ENCODE measurements at places on chromosomes 2 and 18. TPM values are rescaled to one million over a fixed set of nuclear protein-coding genes. Genes with fewer than 3 reads are reported as not detected.

The CXCR1 gene
- 0.12 TPM for total RNA-seq

The CCL20 gene
- not detected for total RNA-seq

The NGEF gene
- not detected for total RNA-seq

The FAP gene
- total RNA-seq = not detected

- H3K4me3 ChIP-seq = no peak overlapping the region
- H3K4me1 ChIP-seq = peaks cover 30% of the 10 kb centered on the region
- no peaks in the 10 kb centered on the region for H3K27me3 ChIP-seq
- peak; percentile 77 for DNase-seq
- peak overlapping the region; percentile 69 for H3K27ac ChIP-seq
Measured at GRCh38 chr2:216015722-216016464, 2.5 kb upstream of the MREG start.

The REG3A gene
- total RNA-seq = not detected

GRCh38 chr2:32614084-32614483 is 13.8 kb upstream of the TTC27 start:
- no peak overlapping the region for H3K27ac ChIP-seq
- H3K4me1 ChIP-seq = no peaks in the 10 kb centered on the region
- H3K27me3 ChIP-seq = no peaks in the 10 kb centered on the region
- H3K36me3 ChIP-seq = peaks cover 52% of the 10 kb centered on the region
- H3K4me3 ChIP-seq = no peak overlapping the region

DNA sequence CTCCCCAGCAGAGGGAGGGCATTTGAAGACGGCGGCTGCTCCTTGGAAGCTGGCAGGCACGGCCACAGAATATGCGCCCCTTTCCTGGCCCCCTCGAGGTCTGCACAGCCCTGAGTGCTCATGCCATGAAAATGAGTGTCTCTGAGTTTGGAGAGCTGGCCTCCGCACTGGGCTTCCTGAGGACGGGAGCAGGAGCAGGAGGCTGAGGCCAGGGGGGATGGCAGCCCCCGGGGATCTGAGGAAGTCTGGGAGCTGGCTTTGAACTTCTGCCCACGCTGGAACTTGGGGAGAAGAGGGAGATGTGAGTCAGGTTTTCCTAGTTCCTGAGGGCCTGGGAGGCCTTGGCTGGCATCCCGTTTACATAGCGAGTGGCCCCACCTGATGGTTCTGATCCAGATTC is 47.0 kb downstream of the RRM2 start:
- H3K4me3 ChIP-seq = no peak overlapping the region
- no peak overlapping the region for H3K27ac ChIP-seq
- DNase-seq = no peak
- H3K4me1 ChIP-seq = no peaks in the 10 kb centered on the region
- no peaks in the 10 kb centered on the region for H3K27me3 ChIP-seq
- no peaks in the 10 kb centered on the region for H3K36me3 ChIP-seq

GRCh38 chr2:100610381-100610831 is 47.6 kb downstream of the PDCL3 start:
- no peak overlapping the region for H3K4me3 ChIP-seq
- DNase-seq = peak; percentile 44
- no peaks in the 10 kb centered on the region for H3K4me1 ChIP-seq

The TXNDC2 gene
- total RNA-seq = 0.73 TPM

The SCYGR6 gene
- total RNA-seq = not detected

The PTPRN gene
- total RNA-seq = not detected

The DPYSL5 gene
- total RNA-seq = not detected

GRCh38 chr2:49924044-49924817 is 769.9 kb upstream of the FSHR start:
- H3K36me3 ChIP-seq = no peaks in the 10 kb centered on the region
- no peak overlapping the region for H3K4me3 ChIP-seq
- H3K4me1 ChIP-seq = no peaks in the 10 kb centered on the region
- no peak overlapping the region for H3K27ac ChIP-seq
- no peak for DNase-seq

GRCh38 chr2:109110170-109110569 is 18.8 kb upstream of the SH3RF3 start:
- no peaks in the 10 kb centered on the region for H3K4me1 ChIP-seq
- no peaks in the 10 kb centered on the region for H3K27me3 ChIP-seq
- H3K36me3 ChIP-seq = no peaks in the 10 kb centered on the region
- no peak for DNase-seq
- no peak overlapping the region for H3K4me3 ChIP-seq

- H3K27me3 ChIP-seq = peaks cover 29% of the 10 kb centered on the region
- no peak overlapping the region for H3K27ac ChIP-seq
- no peaks in the 10 kb centered on the region for H3K4me1 ChIP-seq
- no peak overlapping the region for H3K4me3 ChIP-seq
Measured at GRCh38 chr18:36305375-36305774, 7.9 kb downstream of the FHOD3 start.

The THSD7B gene
- total RNA-seq = 0.76 TPM
